Fibroblast of skin of right biceps (primary cell): ENCODE measurements at places on chromosomes 16 and 17.

GRCh38 chr17:73591296-73592078 is 52.8 kb downstream of the SDK2 start:
- no peak for DNase-seq

- no peak for DNase-seq
Measured at GRCh38 chr16:11164482-11165270, 91.3 kb downstream of the SOCS1 start.

DNA sequence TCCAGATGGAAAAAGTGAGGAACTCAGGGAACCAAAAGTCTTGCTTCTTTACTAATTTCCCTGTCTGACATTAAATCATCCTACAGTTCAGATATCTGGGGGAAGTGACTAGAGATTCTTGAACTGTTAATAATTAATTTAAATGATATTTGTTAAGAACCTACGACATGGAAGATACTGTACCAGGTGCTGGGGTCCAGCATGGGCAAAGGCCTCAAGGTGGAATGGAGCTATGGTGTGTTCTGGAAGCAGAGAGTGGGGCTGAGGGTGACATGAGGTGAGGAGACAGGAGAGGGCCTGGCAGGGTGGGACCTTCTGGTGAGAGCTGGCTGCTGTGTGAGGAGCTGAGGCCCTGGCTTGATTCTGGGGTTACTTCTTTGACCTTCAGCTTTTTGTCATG is 6.0 kb upstream of the CCL2 start:
- DNase-seq, result no peak

- DNase-seq, result peak; percentile 42
Measured at GRCh38 chr17:81044764-81045589, 10.0 kb downstream of the BAIAP2 start.

- no peak for DNase-seq
Measured at GRCh38 chr17:73797594-73798110, 153.4 kb upstream of the SDK2 start.

- peak; percentile 64 for DNase-seq
Measured at GRCh38 chr17:65850486-65850885, 289.0 kb upstream of the AXIN2 start.

- DNase-seq, result no peak
Measured at GRCh38 chr17:10109146-10109545, 89.3 kb downstream of the GAS7 start.
